Activated T-cell treated with anti-CD3 and anti-CD28 coated beads, Interleukin-2, amount 50 U/mL, for 1 hour (primary cell): ENCODE measurements at places on chromosomes 3 and 15.

DNA sequence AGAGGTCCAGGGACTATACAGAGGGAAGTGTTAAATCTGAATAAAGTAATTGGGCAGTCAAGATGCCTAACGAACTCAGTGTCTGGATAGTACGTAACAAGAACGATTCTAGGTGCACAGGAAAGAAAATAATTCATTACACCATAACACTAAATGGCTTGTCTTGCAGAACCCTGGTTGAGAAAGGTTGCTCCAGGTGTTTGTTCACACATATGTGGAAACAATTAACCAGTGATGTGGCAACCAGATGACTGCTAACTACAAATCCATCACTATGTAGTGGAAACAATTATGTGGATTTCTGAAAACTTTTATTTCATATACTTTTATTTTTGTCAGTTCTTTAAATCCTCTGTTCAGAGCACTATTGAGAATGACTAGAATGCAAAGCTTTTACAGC, 10.4 kb upstream of the HDC start:
- DNase-seq, result no peak

GRCh38 chr3:21747376-21747775, 3.6 kb downstream of the ZNF385D start:
- no peak for DNase-seq

DNA sequence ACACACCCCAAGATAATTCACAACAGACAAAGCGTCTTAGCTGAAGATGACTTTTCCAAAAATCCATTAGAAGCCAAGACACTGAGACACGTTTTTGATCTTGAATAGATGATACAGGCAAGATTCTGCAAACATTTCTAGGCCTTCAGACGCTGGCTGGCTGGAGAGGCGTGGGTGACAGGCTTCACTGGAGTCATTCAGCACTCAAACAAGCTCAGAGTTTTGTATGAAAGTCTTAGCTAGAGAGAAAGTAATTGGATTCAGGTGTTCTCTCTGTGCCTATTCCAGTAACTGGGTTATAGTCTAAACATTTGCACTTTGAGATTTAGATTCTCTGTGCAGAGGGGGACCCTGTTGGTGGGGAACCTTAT, 147.7 kb upstream of the BHLHE40 start:
- DNase-seq, result no peak

DNA sequence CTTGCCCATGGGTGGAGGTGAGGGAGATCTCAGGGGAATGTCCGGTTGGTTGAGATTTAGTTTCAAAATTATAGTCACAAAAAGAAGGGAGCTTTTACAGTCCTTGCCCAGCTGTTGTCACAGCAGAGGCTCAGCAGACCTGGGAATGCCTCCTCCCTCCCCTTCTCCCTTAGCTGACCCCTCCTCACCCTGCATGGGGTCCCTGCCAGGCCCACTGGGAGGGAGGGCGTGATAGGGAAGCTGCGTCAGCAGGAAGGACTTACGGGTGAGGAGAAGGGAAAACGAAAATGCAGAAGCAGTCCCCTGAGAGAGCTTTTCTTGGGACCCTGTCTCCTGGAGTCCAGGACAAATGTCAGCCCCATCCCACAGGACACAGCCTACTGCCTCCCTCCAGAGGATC, 18.9 kb downstream of the SCN5A start:
- DNase-seq, result no peak

- DNase-seq, result no peak
These were observed 68.8 kb upstream of the IL12A start for GRCh38 chr3:159919873-159920272.

- DNase-seq, result no peak
These were observed 19.1 kb upstream of the FSTL1 start for GRCh38 chr3:120469882-120470301.

- DNase-seq, result no peak
These were observed 179.8 kb upstream of the TLE3 start for GRCh38 chr15:70277556-70277955.

DNA sequence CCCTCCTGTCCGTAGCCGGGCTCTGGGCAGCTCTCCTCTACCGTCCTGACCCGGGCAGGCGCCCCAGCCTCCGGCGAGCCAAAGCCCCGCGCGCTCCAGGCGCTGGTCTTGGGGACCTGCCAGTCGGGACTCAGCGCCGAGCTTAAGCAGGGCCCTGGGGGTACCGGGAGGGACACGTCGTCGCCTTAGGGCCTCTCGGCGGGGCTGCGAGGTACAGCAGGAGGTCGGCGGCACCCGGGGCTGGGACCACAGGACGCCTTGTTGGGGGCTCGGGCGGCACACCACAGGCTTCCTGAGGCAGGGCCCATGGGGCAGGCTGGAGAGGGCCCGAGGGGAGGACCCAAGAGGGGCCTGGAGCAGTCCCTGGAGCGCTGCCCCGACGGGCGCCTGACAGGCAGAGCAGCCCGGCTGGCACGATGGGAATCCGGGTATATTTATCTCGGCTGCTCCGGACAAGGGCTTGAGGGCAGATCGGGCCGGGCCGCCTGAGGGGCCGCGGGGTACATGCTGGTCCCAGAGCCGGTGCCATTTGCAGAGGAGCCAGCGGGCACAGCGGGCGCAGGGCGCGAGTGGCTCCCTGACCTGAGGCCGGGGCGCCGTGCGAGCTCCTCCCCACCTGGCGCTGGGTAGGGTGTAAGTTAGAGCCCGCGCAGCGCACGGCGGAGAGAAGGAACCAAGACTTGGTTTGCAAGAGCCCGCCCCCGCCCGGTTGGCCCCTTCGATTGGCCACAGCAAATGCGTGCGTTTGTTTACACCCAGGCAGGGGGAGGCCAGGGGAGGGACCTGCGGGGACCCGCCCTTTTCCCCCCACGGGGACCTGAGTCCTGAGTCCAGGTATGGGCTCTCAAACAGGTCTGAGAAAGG, 574 bp downstream of the SLC38A3 start:
- peak; percentile 54 for DNase-seq

- DNase-seq, result no peak
These were observed 43.6 kb upstream of the CHRNB4 start for GRCh38 chr15:78684657-78685056.

DNA sequence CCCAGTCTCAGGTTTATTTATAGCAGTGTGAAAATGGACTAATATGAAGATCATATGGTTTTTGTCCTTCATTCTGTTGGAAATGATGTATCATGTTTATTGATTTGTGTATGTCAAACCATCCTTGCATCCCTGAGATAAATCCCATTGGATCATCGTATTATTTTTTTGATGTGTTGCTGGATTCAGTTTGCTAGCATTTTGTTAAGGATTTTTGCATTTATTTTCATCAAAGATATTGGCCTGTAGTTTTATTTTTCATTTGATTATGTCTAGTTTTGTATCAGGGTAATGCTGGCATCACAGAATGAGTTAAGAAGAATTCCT, 34.3 kb downstream of the FAIM start:
- no peak for DNase-seq

DNA sequence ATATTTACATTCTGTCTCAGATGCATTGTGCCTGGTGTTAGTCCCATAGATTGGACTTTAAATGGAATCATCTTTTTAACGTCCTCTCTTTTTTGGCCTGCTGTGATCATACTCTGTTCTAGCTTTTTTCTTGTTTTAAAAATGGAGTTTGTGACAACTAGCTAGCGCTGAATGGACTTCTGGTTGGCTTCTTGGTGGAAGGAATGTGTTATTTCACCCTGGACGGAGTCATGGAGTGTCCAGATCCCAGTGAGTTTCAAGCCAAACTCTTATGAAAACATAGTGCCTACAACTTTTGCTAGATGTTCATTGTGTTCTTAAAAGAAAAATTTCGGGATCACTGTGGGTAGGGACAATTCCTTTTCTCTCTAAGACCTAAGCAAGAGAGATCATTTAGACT, 192.6 kb downstream of the TCF12 start:
- DNase-seq, result no peak

DNA sequence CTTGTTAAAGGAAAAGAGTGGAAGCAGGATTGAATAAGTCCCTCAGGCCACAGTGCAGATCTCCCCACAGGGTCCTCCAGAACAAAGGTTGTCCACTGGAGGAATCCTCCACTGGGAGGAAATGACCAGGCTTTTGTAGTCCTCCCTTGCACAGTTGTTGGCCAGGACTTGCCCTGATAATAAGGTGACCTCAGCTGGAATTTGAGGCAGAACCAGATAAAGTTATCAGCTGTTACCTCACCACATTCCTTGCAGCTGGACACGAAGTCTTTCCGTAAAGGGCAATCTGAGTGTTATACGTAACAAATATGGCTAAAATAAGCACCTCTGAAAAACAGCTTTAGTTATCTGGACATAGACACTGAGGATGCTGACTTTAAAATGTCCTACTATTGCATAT, 83.5 kb upstream of the NAALADL2 start:
- no peak for DNase-seq

GRCh38 chr3:42152193-42152592, 61.0 kb downstream of the TRAK1 start:
- no peak for DNase-seq
